Skin of body (tissue), 3 donors: ENCODE measurements at places on chromosomes 5 and 9.

GRCh38 chr5:18975624-18976023 lies 1012.4 kb downstream of the CDH18 start:
- no peak for DNase-seq

DNA sequence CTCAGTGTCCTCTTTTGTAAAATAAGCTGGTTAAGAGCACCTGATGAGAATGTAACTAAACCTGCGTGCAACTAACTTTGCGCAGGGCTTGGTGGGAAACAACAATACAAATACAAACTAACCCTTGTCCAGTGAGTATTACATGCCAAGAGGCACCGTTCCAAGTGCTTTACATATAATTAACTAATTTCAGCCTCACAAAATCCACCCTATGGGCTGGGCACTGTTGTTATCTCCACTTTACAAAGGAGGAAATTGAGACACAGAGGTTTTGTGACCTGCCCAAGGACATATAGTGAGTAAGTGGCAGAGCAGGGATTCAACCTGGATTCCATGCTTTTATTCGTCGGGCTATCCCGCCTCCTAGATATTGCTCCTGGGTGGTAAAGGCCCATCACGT lies 26.2 kb upstream of the TNIP1 start:
- DNase-seq: no peak

DNA sequence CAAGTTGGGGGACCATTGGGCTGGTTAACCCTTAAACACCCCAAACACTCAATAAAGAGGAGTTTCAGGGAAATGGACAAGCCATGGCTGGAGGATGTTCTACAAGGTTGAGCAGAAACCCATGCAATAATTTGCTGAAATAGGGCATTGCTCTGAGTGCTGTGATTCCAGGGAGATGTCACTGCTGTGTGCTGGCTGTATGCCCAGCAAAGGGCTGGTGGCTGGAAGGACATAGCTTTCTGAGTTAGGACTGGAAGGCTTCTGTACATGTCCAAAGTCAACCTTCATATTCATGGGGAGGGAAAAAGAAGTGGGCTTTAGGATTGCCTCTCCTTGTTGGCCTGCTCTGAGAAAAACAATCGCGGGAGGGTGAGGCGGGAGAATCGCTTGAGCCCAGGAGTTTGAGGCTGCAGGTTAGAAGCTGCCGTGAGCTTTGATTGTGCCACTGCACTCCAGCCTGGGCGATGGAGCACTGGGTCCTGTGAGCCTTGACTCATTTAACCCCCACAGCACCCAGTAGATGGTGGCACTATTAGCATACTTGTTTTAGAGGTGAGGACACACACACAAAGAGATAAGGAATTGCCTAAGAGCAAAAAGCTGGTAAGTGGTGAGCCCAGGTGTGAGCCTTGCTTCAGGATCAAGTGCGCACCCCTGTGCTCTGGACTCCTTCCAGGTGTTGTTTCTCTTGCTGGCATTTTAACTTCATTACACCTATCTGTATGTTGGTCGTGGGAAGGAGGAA lies 20.4 kb downstream of the IL12B start:
- no peak for DNase-seq

DNA sequence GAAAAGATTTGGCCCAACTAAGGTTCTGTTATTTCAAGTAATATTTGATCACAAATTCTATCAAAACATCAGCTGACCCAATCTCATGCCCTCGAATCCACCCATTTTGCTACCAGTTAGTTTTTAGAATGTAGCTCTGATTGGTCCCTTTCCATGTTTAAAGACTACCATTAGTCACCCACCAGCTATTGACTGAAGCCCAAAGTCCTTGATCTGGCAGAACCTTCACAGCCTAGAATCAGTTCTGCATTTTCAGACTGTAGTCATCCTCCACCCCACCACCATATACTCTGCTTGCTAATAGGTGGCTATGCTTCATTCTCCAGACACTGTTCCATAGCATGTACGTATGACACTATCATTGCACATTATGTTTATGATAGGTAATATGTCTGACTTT lies 182.2 kb upstream of the TARS1 start:
- no peak for DNase-seq

- DNase-seq: no peak
Measured at GRCh38 chr5:1330847-1331831, 13.8 kb downstream of the CLPTM1L start.

GRCh38 chr9:128637656-128638055 lies 19.0 kb downstream of the DYNC2I2 start:
- peak; percentile 27 for DNase-seq

GRCh38 chr5:2173151-2173834 lies 290.6 kb upstream of the IRX4 start:
- peak; percentile 31 for DNase-seq

DNA sequence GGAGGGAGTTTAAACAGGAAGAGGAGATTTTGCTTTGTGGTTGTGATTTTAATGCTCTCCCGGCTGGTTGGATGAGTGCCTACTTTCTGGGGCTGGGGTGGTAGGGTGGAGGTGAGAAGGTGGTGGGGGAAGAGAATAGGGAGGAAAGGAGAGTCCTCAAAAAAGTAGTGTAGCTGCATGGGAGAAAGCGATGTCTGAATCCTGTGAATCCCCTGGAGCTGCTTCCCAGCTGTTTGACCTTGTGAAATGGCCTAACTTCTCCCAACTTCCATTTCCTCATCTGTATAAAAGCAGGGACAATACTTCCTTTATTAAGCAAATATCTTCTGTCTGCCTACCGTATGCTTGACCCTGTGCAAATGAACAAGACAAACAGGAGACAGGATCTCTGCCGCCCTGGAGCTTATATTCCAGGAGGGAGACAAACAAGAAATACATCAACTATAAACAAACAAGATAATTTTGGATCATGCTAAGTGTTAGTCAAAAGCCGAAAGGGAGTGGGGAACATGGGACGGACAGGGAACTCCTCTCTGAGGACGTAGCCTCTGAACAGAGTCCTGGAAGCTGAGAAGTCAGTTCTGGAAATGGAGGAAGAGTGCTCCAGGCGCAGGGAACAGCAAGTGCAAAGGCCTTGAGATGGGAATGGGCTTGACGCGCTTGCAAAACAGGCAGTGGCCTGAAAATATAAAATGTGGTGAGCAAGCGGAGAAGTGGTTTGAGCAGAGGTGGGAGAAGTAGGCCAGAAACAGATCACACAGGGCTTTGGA lies 103.5 kb downstream of the SPRY4 start:
- no peak for DNase-seq

DNA sequence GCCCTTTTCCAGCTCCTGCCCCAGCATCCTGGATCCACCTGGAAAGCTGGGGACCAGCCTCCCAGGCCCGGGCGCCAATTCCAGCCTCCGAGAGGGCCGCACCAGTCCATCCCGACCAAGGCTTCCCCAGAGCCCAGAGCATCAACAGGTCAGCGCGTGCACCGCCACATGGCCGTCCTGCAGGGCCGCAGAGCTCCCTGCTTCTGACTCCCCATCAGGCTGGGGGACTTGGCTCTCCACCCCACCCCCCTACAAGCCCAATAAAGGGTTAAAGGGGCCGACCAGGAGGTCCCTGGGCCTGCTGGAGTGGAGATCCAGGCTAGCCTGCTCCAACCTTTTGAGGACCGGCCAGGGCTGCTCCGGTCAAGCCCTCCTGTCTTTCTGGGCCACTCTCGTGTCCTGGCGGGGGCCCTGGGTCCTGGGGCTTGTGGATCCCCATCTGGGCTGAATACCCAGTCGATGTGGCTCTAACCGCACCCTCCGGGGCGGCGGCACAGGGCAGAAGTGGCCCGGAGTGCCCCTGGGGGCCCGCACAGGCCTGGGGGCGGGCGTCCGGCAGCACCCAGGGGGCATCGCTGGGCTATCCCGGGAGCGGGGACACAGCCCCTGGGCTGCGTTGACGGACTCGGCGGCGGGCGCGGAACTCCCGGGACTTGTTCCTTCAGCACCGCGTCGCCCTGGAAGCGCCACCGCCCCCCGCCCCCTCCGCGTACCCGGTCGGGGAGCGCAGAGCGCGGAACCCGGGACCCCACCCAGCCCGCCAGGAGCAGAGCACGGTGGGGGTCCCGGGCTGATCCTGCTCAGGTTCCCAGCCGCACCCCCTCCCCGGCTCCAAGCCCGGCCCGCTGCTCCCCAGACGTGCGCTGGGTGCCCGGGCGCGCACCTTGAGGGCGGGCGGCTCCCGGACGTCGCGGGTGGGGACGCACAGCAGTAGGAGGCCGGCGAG lies 590 bp downstream of the ENTPD2 start:
- no peak for DNase-seq

DNA sequence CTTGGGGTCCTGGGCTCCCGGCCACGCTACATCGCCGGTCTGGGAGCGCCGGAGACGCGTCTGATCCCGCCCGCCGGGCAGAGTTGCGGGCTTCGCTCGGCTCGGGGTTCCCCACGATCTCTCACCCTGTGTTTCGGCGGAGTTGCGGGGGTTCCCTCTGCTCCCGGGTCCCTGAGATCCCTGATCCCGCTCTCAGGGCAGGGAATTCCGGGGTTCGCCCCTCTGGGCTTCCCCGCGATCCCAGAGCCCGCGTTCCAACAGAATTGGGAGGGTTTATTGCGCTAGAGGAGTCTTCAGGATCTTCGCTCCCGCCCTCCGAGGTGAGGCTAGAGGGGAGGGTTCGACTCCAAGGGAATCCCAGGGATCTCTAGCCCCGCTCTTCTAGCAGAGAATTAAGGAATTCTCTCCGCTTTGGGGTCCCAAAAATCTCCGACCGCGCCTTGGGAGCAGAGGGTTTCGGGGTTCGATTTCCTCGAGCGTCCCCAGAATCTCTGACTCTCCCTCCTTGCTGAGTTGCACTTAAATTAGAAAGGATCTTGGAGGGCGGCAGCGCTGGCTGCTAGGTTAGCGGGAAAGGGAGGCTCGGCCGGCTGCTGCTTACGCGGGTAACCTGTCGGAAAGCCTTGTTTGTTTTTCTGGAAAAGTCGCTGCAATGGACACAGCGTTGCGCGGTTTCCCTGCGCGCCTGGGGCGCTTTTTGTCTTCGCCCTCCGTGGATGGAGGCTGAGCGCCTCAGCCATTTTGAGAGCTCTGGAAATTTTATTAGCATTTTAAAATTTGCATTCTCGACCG lies 1.3 kb downstream of the DMRT1 start:
- DNase-seq: no peak

GRCh38 chr9:88663771-88664419 lies 128.9 kb downstream of the NXNL2 start:
- DNase-seq: peak; percentile 21

GRCh38 chr9:76629205-76629990 lies 134.8 kb upstream of the PCA3 start:
- no peak for DNase-seq

GRCh38 chr5:43073597-43074546 lies 33.8 kb upstream of the ANXA2R start:
- DNase-seq: no peak

DNA sequence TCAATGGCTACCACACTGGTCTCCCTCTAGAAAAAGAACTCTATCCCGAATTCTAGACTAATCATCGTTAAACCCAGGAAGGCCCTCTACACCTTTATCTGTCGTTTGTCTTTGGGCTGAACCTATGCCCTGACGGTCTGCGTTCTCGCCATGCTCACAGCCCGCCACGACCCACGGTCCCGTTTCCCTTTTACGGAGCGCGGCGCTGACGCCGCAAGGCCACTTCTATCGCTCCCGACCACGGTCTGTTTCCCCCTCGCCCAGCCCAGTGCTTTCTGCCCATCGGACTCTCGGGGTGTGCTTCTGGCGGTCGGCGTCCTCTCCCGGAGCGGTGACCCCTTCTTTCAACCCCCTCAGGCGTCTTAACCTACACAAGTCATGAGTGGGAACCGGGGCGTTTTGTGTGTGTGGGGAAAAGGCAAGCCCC lies 974 bp downstream of the C9orf40 start:
- no peak for DNase-seq

- DNase-seq: no peak
Measured at GRCh38 chr9:121876255-121876654, 216.9 kb downstream of the TTLL11 start.

DNA sequence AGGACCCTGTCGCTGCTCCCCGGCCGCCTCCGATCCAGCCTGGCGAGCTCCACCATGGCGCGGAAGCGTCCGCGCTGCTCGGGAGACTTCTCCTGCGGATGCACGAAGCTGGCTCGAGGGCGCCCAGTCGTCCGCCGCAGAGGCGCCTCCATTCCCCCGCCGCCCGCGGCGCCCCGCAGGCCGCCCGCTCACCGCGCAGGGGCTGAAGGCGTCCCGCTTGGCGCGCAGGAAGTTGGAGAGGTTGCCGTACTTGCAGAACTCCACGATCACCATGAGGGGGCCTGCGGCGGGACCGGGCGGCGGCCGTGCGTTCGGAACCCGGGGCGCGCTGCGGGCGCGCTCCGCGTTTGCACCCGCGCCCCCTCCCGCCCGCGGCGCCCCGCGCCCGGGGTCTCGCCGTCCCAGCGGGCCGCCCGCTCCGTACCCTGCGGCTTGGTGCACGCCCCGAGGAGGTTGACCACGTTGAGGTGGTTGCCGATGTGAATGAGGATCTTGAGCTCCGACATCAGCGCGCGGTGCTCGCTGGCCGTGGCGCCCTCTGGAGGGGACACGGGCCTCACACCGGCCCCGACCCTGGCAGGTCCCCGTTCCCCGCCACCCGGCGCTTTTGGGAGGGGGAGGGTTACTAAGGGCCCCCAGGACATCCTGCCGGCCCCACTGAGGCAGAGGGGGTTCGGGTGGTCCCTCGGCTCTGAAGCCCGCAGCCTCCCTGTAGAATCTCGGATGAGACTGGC lies 27.7 kb upstream of the SCGB3A1 start:
- DNase-seq: no peak
